ENCODE measurements at places on chromosomes 1 and 21.

DNA sequence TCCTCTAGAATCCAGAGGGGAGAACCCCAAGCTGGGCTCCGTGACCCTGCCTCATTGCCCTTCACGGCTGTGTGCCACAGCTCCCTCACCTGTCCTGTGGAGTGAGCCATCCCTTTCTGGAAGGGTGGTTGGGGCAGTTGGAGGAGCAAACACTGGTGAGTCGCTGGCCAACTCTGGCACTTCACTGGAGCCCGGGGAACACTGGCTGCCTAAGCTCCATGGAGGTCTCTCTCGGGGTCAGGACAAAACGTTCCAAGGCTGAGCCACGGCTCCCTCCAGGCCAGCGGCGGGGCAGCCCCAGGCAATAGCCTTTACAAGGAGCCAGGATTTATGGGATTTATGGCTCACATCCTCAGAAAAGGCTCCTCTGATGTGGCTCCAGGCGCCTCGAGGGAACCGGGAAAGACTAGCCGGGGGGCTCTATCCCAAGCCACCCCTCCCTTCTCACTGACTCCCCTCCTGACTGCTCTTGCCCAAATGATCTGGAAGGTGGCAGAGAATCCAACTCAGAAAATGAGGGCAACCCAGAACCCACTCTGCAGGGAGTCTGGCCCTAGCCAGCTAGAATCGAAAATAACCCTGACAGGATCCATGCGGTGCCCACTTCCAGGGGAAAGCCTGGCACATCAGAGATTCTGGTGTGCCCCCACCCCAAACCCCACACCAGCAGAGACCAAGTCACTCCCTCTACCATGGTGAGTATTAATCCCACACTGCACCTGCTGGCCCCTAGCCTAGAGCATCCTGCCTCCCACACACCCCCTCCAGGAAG lies 75.2 kb downstream of the GLIS1 start:
- DNase-seq: no peak

DNA sequence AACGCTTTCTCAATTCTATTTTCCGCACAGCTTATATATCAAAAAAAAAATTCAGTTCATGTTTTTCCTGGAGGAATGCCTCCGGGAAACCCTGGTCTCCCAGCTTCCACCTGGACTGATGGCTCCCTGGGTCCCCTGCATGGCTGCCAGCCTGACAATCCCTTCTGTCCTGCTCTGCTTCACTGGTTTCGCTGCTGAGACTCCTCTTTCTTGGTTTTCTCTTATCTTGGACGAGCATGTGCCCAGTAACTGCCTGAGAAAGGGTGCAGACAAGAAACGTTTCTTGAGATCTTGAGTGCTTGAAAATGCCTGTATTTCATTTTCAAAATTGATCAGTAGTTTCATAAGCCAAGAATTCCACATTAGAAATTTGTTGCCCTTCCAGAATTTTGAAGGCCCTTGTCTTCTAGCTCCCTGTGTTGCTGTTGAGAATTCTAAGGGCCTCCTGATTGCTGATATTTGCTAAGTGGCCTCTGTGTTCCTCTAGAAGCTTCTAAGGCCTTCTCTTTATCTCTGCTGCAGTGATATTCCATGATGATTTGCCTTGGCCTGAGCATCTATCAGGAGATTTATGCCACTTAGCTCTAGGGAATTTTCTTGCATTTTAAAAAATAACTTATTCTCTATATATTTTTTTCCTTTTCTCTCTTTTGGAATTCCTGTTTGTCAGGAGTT lies 44.7 kb downstream of the ETS2 start:
- DNase-seq: no peak

GRCh38 chr1:243489158-243489527 lies 233.3 kb downstream of the SDCCAG8 start:
- no peak for DNase-seq

- DNase-seq: no peak
These were observed 17.0 kb downstream of the MARK1 start for GRCh38 chr1:220544901-220545303.

- DNase-seq: no peak
These were observed 47.9 kb downstream of the PHACTR4 start for GRCh38 chr1:28417441-28417922.

GRCh38 chr1:87840767-87841166 lies 512.1 kb downstream of the LMO4 start:
- DNase-seq: no peak

- no peak for DNase-seq
These were observed 67.9 kb downstream of the CACNA1E start for GRCh38 chr1:181551249-181551648.

DNA sequence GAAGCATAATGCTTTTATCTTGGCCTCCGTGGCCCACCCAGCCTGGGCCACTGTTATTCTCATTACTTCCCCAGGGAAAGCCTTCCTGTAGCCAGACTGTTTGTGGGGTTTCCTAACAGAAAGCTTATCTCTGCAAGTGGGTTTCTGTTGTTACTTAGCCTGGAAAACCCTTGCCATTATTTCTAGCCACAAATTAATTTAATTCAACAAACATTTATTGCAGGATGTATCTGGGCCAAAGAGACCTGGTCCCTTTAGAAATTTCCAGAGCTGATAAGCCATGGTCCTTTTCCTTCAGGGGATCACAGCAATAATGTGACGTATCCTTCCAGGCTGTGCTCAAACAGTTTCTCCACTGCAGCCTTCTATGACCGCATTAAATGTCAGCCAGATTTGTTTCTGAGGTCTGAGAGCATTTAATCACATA lies 20.9 kb downstream of the TNN start:
- DNase-seq: no peak

- no peak for DNase-seq
These were observed 253.3 kb downstream of the KAZN start for GRCh38 chr1:14851760-14852159.

- DNase-seq: no peak
These were observed 53.9 kb downstream of the LAMC1 start for GRCh38 chr1:183077097-183077496.

- no peak for DNase-seq
These were observed 39.4 kb upstream of the CCDC27 start for GRCh38 chr1:3712573-3713535.

- DNase-seq: peak; percentile 25
These were observed 682 bp downstream of the SUCO start for GRCh38 chr1:172533513-172534151.

- DNase-seq: no peak
These were observed 20.9 kb downstream of the GADD45A start for GRCh38 chr1:67705735-67706453.

GRCh38 chr1:6134741-6135510 lies 45.2 kb downstream of the CHD5 start:
- DNase-seq: no peak

DNA sequence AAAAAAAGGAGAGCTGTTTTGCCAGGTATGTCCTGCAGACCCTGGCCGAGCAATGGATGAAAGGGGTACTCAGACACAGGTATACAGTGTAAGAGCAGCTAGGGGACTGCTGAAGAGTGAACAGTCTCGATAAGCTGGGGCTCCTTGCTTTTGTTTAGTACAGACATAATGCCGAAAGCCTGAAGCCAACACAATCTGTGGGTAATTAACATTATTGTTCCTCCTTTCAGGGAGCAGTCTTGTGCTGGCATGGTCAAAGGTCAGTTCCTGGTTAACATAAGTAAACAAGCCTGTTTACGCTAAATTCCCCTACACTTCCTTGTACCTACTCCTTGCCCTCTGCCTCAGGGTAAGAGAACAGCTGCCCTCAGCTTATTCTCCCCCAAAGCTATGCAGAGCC lies 272.3 kb upstream of the ST6GALNAC5 start:
- DNase-seq: no peak

- peak; percentile 84 for DNase-seq
These were observed 62.0 kb downstream of the TBX19 start for GRCh38 chr1:168342572-168343280.

All from stimulated activated CD4-positive, alpha-beta T cell treated with anti-CD3 and anti-CD28 coated beads, Interleukin-4, amount 100 ng/mL, for 4 hours (primary cell).